ENCODE measurements at places on chromosomes 1 and 21.

- DNase-seq: no peak
These were observed 2.8 kb upstream of the HAPLN2 start for GRCh38 chr1:156616463-156616862.

GRCh38 chr1:93816970-93817678, 61.9 kb downstream of the DNTTIP2 start:
- DNase-seq: no peak

- DNase-seq: no peak
These were observed 11.6 kb upstream of the ELAVL4 start for GRCh38 chr1:50097021-50097679.

DNA sequence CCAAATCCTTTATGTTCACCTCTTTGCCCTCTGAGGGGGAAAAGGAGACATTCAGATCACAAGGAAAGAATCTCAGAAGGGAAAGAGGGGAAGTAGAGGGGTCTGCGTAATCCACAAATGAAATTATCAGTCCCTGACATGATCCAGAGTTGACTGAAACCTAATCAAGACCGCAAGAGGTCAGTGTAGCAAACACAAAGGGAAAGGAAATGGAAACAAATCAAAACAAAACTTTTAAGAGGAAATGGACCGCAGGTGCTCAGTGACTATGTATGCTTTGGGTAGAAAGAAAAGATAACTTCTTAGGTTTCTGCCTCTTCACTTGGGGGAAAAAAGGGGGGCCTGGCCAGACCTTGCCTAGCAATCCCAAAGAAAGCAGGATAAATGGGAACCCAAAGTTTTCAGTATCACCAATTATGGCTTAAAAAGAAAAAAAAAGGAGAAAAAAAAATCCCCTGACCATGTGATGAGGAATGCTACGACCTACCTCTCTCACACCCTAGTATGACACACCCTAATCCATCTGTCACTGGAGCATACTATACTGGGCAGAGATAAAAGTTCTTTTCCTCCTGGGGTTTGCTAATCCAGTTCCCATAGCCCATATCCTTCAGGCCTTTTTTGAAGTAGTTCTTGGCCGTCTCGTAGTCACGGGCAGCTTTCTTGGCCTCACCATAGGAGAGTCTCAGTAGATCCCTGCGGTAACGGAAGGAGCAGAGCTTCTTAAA, 16.9 kb downstream of the CHRNB2 start:
- no peak for DNase-seq

DNA sequence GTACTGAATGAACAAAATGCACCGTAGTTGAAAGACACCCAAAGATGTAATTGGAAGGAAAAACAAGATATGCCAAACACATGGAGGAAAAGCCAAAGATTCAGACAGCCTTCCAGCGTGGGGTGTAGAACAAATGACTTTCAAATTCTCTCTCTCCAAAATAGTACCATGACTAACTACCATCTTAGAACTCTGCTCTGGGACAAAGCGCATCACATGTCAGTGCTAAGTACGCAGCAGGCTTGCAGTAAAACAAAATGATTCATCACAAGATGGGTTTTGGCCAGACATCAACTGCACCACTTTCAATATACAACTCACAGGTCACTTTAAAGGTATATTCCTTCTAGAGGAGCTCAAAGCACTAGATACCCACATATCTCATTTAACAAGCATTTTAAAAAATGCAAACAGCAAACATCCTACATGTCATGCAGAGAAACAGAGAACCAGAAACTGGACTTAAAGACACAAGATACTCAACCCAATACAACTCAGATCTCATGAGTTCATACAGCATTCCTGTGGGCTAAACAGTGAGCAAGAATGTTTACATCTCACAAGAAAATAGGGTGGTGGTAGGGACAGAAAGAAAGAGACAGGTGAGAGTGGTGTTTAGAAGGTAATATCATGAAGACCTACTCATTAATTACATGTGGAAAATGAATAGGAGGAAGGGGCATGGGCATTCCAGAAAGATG, 75.7 kb downstream of the BCAR3 start:
- DNase-seq: no peak

DNA sequence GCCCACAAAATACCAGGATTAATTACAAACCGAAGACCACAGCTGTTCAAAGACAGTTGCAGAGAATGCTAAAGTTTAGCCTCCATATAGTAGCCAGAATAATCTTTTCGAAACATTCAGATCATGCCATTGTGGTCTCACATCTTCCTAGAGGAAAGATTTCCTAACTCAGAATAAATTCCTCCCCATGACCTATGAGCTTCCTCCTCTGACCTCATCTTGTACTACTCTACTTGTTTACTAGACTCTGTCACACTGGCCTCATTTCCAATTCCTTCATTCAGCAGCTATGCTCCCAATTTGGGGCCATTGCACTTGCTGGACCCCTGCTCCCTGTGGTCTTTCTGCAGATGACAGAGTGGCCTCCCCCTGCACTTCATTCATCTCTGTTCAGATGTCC, 71.8 kb upstream of the LRRC53 start:
- no peak for DNase-seq

DNA sequence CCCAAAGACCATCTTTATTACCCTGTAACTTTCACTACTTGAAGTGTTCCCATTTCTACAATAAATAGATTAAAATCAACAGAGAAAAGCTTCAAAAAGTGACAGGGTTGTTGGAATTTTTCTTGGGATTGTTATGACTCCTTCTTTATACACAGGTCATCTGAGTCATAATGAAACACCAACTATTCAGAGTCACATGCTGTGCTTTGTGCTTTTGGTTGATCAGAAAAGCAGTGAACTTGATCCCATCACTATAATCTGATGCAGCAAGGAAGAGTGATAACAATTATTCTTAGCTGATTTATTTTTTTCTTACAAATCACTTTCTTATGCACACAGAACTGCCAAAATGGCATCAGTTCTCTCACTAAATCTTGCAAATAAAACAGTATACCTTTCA, 422.9 kb downstream of the PTBP2 start:
- DNase-seq: no peak

GRCh38 chr1:193580419-193580818, 394.0 kb upstream of the B3GALT2 start:
- no peak for DNase-seq

DNA sequence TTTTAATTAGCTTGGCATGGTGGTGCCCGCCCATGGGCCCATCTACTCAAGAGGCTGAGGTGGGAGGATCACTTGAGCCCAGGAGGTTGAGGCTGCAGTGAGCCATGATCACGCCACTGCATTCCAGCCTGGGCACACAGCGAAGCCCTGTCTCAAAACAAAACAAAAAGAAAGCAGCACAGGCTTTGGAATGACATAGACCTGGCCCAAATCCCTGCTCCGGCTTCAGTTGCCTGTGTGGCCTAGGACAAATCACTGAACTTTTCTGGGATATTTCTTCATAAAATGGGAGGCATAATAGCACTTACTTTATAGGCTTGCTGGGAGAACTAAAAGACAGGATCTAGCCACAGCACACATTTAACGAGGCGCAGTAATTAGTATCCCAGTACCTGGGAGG, 2.4 kb downstream of the PEAR1 start:
- DNase-seq: no peak

GRCh38 chr1:52531249-52531872, 21.5 kb downstream of the TUT4 start:
- no peak for DNase-seq

DNA sequence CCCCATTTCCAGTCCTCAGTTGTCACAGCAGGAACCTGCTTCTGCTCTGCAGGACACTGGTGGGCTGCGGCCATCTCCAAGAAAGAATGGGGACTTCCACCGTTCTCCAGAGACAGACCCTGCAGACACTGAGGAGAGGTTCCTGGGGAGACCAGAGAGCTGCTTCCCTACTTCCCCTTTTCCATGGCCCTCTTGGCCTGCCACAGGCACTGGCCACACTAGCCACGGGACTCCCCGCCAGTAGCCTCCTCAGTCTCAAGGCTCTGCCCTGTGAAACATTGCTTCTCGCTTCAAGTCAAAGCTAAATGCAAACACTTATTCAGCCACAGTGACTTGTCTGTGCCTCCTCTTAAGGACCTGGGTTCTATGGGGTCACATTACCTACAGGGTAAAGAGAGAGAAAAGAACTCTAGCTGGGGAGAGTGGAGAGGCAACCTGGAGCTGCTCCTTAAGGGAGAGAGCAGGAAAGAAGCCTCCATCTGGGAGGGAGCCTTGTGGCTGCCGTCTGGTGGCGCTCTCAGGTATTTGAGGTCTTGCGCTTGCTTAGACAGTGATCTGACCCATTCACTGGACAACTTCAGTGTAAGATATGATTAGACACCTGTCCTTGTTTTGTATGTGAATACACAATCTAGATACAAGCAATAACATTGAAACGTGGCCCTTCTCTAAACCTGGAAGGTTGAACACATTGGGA, 5.4 kb upstream of the SLAMF8 start:
- DNase-seq: no peak

DNA sequence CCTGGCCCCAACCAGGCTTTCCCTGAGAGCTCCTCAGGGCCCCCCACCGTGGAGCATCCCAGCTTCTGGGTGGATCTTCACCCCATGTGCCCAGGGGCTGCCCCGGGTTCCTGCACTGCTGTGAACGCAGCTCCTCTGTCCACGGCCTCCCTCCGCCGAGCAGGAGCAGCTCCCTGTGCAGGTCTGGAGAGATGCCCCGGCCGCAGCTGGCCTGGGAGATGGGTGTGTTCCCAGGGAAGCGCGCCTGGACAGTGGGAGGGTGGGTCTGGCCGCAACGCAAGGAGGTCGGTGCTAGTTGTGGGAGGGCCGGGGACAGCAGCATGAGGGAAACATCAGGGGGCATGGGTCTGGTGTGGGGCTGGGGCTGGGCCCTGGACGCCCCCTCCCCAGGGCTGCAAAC, 71.3 kb downstream of the MORN1 start:
- DNase-seq: no peak

GRCh38 chr1:90922996-90923395, 98.8 kb downstream of the ZNF644 start:
- DNase-seq: no peak

- DNase-seq: no peak
These were observed 50.0 kb downstream of the YARS1 start for GRCh38 chr1:32767156-32767555.

GRCh38 chr21:33852485-33852884, 63.1 kb downstream of the ATP5PO start:
- no peak for DNase-seq

DNA sequence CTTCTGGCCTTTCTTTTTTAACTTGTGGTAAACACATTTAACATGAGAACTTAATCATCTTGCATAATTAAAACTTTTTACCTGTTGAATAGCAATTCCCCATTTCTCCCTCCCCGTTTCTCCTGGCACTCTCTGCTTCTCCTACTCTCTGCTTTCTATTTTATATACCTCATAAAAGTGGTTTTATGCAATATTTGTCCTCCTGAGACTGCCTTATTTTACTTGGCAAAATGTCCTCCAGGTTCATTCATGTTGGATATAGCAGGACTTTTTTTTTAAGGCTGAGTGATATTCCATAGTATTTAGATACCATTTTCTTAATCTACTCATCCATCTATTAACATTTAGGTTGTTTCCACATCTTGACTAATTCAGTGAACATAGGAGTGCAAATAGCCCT, 35.0 kb downstream of the BTG3 start:
- DNase-seq: no peak

GRCh38 chr1:156926175-156926574, 5.7 kb downstream of the LRRC71 start:
- DNase-seq: no peak

DNA sequence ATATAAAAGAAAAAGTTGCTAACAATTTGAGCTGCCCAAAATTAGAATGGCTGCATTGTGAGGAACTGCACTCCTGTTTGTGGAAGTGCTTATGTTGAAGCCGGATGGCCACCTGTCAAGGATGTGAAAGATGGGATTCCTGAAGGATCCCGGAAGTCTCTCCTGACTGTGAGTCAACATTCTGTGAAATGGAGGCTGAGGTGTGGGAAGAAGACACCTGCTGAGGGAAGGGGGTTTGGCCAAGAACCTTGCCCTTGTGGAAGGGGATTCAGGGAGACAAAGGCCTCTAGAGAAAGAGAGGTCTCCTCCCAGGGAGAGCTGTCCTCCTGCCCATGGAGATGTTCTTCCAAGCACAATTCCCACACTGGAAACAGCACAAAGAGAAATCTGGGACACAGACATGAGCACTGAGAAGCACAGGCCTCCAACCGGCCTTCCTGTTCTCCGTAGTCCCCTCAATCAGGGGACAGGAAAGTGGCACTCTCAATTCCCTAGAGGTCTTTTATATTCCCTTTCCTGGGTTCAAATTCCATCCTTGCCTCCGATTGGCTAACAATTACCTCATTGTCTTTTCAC, 70.5 kb downstream of the CD2 start:
- no peak for DNase-seq

DNA sequence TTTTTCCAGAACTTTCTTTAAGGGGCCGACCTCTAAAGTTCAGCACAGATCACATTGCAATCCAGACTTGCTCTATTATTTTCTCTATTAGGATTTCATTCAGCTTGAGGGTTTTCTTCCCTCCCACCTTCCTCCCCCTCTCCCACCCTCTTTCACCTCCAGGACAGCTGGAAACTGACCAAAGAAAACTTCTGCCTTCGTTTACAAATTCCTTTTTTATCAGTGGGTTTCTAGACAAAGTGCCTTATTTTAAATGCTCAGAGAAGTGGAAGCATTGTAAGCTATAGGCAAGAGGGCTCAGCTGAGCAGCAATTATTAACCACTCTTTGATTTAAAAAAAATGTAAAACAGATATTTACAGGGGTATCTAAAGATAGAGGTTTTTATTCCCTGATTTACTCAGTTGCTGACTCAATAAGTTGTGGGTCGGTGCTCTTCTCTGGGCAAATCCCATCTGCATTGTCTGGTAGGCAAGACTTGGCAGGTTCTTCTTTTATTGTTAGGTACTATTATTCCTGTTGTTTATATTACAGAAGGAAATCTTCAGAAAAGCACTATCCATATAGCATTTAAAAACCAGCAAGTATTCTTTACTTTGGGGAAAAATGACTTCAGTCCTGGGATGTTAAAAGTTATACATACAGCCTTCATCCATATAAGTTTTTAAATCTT, 277.0 kb upstream of the C1orf105 start:
- DNase-seq: no peak

DNA sequence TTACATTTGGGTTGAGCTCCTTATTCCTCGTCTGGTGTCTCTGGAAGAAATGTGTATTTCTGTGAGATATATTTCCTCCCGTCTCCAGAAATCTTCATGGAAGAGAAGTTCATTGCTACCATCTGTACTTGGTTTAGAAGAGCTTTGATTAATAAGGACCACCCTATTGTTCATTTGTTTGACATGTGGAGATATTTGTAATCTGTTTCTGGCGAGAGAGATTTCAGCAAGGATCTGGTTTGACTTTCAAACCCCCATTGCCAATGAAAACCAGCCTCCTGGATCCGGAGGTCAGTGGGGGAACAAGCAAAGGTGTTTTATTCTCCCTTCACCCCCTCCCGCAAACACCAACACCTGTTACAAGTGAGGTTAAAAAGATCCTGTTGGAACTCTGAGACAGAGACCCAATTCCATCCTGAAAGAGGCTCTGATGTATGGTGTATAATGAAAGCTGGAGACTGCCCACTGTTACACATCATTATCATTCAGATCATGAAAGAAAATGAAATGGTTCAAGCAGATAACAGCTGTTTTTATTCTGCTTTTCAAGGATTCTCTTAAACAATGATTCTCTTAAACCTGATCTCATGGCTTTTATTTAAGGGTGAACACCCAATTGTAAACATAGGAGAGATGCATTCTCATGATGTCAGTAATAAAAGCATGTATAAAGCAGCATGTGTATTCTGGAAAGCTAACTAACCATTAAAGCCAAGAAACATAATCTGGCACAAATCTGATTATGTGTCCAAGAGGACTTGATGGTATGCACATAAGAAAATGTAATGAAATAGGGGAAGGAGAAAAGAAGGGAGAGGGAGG, 393.5 kb upstream of the ADGRL2 start:
- no peak for DNase-seq

All from D721Med (cell line).